ENCODE measurements at places on chromosomes 4 and X. TPM values are rescaled to one million over a fixed set of nuclear protein-coding genes. Genes with fewer than 3 reads are reported as not detected.

Gene H2BW2
- total RNA-seq: not detected

DNA sequence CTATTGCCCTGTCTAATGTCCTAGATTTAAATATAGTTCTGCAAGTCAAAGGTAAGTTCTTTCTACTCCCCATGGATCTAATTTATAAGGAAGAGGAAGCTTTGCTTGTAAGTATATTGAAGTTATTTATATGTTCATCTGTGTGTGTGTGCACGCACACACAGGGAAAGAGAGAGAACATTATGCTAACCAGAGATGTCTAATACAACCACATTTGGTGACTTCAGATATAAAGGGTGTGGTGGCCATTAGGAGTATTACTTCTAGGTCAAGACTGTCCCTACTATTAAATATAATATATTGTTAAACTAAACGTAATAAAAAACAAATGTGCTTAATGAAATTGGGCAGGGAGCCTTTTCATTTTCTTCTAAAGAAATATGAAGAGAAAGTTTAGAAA is 4.1 kb downstream of the DCK start:
- no peaks in the 10 kb centered on the region for H3K27me3 ChIP-seq
- H3K27ac ChIP-seq: no peak overlapping the region
- H3K4me3 ChIP-seq: no peak overlapping the region
- DNase-seq: no peak
- peaks cover 38% of the 10 kb centered on the region for H3K4me1 ChIP-seq
- H3K36me3 ChIP-seq: no peaks in the 10 kb centered on the region

DNA sequence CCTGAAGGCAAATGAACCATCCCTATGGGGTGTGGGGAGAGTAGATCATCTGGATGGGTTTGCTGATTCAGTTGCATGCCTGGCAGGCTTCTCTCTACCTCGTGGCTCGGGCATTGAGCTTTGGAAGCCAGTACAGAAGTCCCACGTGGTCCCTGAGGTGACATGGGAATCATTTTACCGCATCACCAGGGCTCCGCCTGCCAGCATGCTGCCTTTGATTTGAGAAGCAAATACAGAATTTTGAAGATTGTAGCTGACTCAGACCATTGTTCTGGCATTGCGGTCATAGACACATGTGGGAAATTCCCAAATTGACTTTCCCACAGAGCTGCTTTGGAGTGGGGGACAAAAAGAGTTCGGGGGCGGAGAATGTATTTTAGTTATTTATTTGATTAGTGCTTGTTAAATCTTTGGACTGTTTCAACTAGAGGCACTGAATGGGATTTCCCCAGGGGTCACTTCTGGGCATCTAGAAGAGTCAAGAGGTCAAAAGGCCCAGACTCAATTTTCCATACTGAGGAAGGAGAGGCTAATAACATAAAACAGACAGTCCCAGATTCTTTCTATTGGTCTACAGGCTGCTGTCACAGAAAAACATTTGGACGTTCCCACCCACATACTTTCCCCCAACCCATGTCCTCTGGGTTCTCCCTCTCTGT is 79.3 kb downstream of the NHSL2 start:
- H3K36me3 ChIP-seq: no peaks in the 10 kb centered on the region
- no peak overlapping the region for H3K4me3 ChIP-seq
- no peak overlapping the region for H3K27ac ChIP-seq
- peaks cover 26% of the 10 kb centered on the region for H3K4me1 ChIP-seq

DNA sequence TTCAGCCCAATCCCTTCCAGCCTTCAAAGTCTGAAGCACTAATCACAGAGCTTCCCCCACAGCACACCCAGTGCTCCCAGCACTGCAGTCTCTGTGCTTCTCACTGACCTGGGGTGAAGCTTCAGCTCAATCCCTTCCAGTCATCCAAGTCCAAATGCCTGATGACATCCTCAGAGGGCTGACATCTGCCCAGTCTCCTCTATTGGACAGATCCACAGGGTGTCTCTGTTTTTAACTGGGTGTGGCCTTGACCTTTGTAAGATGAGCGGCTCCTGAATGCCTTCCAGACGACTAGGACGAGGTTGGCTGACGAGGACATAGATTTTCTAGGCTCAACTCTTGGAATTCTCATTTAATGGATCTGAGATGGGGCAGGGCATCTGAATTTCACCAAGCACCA is 7.6 kb upstream of the SLC2A9 start:
- H3K27ac ChIP-seq: no peak overlapping the region
- H3K4me3 ChIP-seq: no peak overlapping the region
- no peaks in the 10 kb centered on the region for H3K4me1 ChIP-seq
- H3K36me3 ChIP-seq: no peaks in the 10 kb centered on the region
- no peak for DNase-seq

- DNase-seq: no peak
- no peaks in the 10 kb centered on the region for H3K4me1 ChIP-seq
- no peaks in the 10 kb centered on the region for H3K27me3 ChIP-seq
- no peaks in the 10 kb centered on the region for H3K36me3 ChIP-seq
Observed at GRCh38 chrX:143634663-143635455, 1.0 kb downstream of the SLITRK4 start.

DNA sequence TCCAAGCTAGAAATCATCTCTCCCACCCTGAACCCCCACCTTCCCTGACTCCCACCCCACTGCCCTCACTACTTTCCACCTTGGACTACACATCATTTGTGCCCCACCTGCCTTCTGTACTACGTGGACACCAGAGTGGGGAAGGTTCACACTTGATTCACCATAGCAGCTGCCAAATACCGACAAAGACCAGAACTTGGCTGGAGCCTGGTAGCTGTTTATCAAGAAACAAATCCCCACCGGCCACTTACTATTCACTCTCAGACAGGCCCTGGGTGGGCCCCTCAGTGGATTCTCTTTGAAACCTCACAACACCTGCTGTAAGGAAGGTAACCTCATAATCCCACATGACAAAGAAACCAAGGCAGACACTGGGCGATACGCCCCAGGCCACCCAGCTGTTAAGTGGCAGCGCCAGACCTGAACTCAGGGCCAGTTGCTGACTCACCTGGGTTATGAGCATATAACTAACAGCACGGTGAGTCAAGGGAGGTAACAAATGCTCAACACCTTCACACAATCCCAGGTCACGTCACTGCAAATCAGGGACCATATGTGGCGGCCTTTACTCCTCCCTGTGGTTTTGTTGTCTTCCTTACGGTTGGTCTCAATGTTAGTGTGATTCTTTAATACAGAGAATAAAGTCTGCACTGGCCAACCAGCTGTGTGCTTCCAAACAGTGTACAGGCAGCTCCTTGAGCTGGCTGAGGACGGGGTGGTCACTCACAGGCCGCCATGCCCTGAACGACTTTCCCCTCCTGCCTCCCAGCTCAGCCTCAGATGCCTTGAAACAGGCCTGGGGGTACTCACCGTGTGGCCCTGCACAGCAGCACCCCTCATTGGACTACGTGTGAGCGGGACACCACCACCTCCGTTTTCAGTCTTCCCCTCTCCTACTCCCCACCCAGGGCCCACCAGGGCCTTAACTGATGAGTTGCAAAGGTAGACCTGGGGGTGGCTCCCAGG is 7.5 kb downstream of the WDR1 start:
- no peaks in the 10 kb centered on the region for H3K27me3 ChIP-seq
- DNase-seq: peak; percentile 36
- H3K4me3 ChIP-seq: peak overlapping the region; percentile 11
- H3K4me1 ChIP-seq: peaks cover 100% of the 10 kb centered on the region

GRCh38 chrX:68878977-68879645 is 50.3 kb downstream of the EFNB1 start:
- no peaks in the 10 kb centered on the region for H3K36me3 ChIP-seq
- no peak for DNase-seq
- H3K27ac ChIP-seq: no peak overlapping the region
- H3K27me3 ChIP-seq: no peaks in the 10 kb centered on the region
- H3K4me3 ChIP-seq: no peak overlapping the region

GRCh38 chrX:56733459-56734046 is 4.5 kb downstream of the NBDY start:
- DNase-seq: peak; percentile 42
- no peaks in the 10 kb centered on the region for H3K36me3 ChIP-seq
- H3K27me3 ChIP-seq: no peaks in the 10 kb centered on the region

- no peak overlapping the region for H3K27ac ChIP-seq
- H3K4me1 ChIP-seq: no peaks in the 10 kb centered on the region
- H3K4me3 ChIP-seq: no peak overlapping the region
- no peaks in the 10 kb centered on the region for H3K36me3 ChIP-seq
- no peaks in the 10 kb centered on the region for H3K27me3 ChIP-seq
Observed at GRCh38 chrX:3017492-3017891, 11.1 kb downstream of the ARSH start.

DNA sequence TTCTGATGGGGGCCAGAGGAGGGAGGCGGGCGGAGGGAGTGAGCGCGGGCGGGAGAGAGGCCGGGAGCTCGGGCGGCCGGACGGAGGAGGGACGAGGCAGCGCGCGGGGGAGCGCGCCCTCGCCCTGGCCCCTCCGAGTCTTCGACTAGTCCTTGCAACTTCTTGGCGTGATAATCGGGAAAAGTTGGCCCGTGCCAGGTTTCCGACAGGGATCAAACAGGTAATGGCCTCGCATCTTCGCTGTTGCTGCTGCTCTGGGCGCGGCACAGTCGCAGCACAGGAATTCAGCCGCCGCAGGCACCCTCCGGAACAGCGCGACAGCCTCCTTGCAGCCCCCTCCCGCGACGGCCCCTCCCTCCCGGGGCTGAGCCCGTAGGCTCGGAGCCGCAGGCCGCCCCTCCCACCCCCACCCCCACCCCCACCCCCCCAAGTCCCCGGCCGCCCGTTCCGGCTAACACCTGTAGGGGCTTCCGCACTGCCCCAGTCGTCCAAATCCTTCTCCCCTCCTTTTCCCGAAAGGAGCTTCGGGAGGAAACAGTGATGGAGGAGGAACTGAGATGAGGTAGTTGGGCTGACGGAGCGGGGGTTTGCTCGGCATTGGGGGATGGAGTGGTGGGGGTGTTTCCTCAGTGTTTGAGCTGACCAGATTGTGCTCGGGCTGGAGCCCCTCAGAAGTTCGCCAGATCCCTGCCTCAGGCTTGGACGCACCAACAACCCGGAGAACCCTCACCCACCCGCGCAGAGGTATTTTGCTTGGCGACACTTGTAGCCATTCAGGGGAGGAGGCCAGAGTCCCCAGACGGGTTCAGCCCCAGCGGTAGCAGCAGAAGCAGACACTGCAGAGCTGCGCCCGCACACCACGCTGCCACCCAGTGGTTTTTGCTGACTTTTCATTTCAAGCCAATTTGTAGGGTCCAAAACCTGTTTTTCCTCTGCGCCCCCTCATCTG is at the start of gene FGF13:
Gene FGF13, minus strand, starts transcription at position 319 of the 949 bp plus-strand sequence. CDS start 714 bp downstream, outside the sequence.
- no peaks in the 10 kb centered on the region for H3K4me1 ChIP-seq
- no peaks in the 10 kb centered on the region for H3K27me3 ChIP-seq
- H3K4me3 ChIP-seq: no peak within 1 kb of the TSS
- H3K36me3 ChIP-seq: no peaks in the 10 kb centered on the region
- no peak for DNase-seq

Measured in CD8-positive, alpha-beta memory T cell (primary cell).